ENCODE measurements at places on chromosomes 2 and 18.

DNA sequence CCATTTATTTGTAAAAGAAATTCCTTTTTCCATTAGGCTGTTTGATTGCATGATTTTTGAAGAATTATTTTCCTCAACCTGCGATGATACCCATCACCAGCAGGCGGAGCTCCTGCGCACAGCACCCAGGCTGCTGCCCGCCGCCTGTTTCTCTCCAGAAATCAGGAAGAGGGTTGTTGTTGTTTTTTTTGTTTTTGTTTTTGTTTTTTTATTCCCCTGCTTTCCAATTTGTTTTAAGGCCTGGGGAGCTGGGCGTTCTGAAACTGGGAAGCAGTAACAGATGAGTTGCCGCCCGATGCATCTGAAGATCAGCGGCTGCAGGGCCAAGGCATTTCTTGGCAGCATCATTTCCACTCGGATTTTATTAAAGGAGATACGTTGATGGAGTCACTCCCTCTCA lies 132.1 kb downstream of the MBP start:
- DNase-seq: no peak

- DNase-seq: no peak
Observed at GRCh38 chr2:194550702-194551101, 1106.3 kb upstream of the SLC39A10 start.

DNA sequence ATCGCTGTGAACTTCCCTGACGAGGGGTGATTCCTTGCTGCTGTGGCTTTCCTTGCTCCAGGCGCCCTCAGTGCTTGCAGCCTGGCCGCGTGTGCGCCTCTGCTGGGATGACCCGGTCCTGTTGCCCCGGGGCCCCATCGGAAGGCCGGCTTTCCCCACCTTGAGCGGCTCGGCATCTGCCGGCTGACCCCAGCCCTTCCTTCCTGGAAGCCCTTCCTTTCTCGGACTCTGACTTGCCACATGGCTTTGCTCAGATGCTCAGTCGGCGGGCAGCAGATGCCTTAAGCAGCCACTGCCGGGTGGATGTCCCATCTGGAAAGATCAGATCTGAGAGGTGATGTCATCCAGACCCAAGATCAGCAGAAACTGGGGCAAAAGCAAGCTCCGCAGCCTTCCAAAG lies 100.5 kb upstream of the ODC1 start:
- no peak for DNase-seq

DNA sequence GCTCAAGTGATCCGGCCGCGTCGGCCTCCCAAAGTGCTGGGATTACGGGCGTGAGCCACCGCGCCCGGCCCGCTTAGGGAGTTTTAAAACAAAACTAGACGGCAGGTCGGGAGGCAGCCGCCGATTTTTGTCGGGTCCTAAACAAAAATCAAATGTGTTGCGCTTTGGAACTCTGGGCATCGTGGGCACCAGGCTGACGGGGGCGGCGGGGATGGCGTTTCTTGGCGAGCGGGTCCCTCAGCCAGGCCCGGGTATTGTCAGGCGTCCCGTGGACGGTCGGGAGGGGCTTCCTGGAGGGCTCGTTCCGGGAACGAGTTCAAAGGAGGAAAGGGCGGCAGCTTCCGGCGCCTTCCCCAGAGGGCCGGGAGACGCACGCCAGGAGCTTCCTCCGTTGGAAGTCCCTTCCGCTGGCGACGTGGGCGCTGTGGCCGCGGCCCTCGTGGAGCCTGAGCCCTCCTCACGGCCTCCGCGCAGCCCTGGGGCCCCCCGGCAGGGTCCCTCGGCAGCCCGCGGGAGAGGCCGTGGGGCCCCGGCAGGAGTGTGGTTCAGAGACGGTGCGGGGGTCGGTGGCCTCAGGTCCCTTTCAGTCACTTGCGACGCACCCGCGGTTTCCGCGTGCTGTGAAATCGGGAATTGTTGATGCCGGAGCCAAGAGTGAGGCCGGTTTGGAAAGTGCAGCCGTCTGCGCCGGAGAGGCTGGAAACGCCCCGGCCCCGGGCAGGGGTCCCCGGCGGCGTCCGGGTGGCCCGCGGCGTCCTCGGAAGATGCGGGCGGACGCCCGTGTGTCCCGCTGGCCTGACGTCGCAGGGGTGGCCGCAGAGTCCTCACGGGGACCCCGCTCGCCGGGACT lies 59.3 kb downstream of the EMILIN2 start:
- DNase-seq: peak; percentile 27

- DNase-seq: no peak
Observed at GRCh38 chr2:239712755-239713154, 311.9 kb upstream of the HDAC4 start.

DNA sequence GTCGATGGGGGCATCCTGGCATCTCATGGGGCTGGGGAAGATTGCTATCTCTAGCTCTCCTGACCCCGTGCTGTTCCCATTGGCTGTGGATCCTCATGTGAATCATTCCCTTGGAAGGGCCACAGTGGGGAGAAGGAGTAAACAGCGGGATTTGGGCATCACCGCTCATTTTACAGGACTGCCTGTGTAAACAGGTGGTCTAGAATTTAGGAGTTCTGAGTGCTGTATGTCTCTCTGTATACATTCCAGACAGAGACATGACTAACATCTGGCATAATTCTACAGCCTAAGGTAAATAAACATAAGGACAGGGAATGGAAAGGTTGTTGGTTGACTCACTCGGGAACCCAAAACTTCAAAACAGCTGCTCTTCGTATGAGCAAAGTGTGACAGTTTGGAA lies 92.7 kb downstream of the COPS8 start:
- no peak for DNase-seq

- DNase-seq: no peak
Observed at GRCh38 chr2:224412141-224413015, 10.5 kb upstream of the FAM124B start.

DNA sequence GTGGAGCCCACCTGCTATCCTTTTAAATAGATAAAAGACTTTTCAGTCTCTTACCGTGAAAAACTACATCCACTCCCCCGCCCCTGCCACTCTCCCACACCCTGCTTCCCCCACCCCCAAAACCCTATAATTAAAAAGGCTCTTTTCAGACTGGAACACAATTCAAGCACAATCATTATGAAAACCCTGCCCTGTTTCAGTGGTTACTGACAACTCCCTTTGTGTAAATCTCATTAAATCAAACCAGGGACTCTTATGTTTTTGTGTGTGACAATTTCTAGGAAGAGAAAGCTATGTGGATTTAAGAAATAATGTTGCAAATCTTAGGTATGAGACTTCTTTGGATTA lies 21.0 kb upstream of the ZNF532 start:
- DNase-seq: no peak

DNA sequence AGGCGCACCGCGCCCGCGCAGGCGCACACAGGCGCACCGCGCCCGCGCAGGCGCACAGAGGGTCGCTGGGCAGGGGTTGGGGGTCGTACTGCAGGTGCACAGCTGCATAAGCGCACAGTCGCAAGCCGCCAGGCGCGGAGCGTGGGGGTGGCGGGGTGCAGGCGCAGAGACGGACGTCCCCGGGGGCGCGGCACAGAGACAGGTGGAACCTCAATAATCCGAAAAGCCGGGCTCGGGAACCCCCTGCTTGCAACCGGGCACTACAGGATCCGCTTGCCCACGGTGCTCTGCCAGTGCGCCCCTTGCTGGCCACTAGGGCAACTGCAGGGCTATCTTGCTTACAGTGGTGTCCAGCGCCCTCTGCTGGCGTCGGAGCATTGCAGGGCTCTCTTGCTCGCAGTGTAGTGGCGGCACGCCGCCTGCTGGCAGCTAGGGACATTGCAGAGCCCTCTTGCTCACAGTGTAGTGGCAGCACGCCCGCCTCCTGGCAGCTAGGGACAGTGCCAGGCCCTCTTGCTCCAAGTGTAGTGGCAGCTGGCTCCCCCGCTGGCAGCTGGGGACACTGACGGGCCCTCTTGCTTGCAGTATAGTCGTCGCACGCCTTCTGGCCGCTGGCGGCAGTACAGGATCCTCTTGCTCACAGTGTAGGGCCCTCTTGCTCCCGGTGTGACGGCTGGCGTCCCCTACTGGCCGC lies 34.9 kb downstream of the FAM110C start:
- DNase-seq: peak; percentile 43

DNA sequence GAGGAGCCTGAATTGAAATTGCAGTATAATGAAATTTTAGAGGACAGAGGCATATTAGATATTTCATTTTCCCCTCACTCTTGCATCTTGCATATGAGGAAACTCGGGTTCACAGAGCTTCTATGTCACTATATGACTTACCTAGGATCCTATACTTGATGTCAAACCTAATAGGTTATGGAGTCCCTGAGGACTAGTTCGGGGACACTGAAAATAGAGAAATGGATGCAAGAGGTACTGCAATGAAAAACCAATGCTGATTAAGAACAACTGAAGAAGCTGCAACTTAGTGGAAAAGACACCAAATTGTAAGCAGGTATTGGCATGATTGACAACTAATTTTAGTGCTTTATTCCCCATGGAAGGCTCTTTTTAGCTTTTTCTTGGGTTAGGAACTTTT lies 210.1 kb downstream of the IKZF2 start:
- DNase-seq: no peak
